ENCODE measurements at places on chromosomes 6 and 20.
A peak's percentile ranks its signal among the peaks of the same experiment; 100 is the strongest.

GRCh38 chr6:157449610-157450009 is 68.6 kb downstream of the ZDHHC14 start:
- no peak for DNase-seq

DNA sequence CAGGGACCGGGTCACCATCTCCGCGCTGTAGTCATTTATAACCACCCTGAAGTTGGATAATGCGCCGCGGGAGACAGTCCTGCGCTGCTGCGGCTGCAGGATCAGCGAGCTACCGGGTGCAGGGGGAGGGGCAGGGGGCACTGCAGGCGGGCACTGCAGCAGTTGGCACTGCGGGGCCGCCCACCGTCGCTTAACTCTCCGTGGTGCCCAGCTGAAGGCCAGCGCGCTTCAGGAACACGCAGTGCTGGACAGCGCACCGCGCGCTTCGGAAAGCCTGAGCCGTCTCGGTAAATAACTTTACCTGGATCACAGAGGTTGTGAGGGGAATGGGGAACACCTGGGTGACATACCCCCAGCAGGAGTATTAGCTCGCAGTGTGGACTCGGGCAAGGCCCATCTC is 12.4 kb upstream of the LRFN2 start:
- DNase-seq: no peak

DNA sequence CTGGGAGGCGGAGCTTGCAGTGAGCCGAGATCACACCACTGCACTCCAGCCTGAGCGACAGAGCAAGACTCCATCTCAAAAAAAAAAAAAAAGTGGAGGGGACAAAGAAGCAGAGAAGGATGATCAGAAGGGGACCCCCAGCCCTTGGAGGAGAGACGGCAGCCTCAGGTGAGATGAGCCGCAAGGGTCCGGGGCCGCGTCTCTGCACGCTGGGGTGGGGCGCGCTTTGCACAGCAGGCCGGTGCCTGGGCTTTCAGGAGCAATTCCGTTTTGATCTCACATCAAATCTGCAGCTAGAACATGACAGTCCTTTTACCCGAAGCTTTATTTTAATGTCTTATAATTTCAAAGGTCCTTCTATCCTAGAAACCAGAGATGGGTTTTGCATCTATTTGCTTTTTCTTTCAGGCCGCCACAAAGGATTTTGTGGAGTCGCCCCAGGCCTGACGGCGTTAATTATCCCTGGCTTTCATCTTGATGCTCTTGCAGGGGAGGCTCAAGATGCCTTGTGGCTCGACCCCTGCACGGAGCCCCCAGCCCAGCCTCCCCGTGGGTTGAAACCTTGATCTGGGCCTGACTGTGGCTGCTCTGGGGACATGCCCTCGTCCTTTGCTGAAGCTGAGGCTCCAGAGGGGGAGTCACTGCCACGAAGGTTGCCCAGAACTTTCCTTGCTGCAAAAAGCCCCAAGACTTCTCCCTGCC is 17.3 kb downstream of the HRH3 start:
- DNase-seq: no peak

DNA sequence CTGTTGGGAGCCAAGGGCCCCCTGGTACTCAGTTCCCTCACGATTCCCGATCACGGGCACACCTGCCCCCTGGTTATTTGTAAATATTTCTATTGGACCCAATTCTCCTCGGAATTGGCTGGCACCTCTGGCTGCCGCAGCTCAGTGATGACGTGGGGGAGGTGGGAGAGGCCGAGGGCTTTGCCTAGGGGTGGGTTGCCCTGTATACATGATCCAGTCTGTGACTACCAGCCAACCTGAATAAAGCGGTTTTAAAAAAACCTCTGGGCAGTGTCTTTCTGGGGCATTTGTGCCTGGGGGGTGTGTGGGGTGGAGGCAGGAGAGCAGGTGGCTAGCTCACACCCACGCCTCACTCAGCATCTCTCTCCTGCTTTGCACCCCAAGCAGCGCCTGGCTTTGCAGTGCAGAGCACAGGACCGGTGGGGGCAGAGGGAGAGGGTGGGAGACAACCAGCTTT is 42.2 kb downstream of the VSTM2L start:
- DNase-seq: no peak

GRCh38 chr6:3320238-3320811 is 61.6 kb downstream of the PSMG4 start:
- DNase-seq: no peak

- DNase-seq: no peak
Measured at GRCh38 chr20:37903317-37904007, 535 bp downstream of the VSTM2L start.

DNA sequence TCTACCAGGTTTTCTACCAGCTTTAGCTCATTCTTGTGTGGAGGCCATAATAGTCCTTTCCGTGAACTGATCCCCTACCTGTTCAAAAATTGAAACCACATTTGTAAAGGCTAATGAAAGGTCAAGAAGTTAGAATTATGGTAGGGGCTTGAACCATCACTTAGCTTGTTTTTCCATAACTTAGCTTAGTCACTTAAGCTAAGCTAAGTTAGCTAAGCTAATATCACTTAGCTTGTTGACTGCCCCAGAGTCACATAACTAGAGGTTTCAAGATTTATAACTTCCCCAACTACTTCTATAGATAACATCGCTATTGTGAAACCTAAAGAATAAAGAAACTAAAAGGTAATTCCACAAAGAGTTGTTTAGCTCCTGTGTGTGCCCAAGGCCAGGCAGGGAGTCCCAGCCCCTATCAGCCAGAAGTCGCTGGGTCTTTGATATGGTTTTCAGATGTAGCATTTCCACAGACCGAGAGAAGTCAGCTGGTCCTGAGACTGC is 131.8 kb downstream of the VEGFA start:
- no peak for DNase-seq

- DNase-seq: no peak
Measured at GRCh38 chr6:21201637-21202350, 391.8 kb upstream of the SOX4 start.

DNA sequence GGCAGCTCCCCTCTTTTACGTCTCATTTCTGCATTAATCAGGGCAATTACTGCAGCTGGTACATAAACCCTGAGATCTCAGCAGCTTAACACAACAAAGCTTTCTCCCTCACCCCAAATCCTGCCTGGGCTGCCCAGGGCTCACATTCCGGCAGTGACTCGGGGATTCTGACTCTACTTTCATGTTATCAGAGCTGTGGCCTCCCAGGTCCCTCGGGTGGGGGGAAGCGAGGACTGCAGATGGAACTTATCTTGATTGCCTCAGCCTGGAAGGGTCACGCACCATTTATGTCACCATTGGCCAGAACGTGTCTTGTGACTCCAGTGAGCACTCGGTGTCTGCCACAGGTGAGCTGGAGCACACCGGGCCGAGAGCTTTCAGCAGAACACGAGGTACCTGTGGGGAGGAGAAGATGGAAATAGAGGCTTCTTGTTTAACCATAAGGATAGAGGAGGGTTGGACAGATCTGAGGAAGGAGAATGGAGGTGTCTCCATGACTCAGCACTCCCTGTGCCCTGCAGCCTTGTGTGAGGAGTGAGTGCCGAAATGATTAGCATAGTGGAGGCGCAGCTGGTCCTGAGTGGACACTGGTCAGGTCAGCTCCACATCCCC is 88.5 kb upstream of the EXOC2 start:
- no peak for DNase-seq

GRCh38 chr6:63615590-63615989 is 20.0 kb upstream of the PHF3 start:
- no peak for DNase-seq

GRCh38 chr6:21836772-21837425 is 243.3 kb downstream of the SOX4 start:
- DNase-seq: no peak

DNA sequence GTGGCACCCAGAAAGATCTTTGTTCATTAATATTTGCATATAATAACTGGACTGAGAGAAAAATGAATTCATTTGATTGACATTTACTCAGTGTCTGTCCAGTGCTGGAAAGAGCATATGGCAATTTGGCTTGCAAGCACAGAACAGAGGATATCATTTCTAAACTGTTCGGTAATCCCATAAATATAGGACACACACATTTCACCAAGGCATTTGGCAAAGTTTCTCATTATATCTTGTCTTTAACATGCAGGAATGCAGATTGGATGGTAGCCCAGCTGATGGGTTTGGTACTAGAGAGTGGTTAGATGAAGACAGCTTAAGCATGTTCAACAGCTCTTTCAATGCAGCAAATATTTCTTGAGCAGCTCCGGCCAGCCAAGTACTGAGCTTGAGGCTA is 259.2 kb downstream of the PRKN start:
- DNase-seq: no peak

- no peak for DNase-seq
Measured at GRCh38 chr6:92362404-92362803, 1057.0 kb downstream of the EPHA7 start.

DNA sequence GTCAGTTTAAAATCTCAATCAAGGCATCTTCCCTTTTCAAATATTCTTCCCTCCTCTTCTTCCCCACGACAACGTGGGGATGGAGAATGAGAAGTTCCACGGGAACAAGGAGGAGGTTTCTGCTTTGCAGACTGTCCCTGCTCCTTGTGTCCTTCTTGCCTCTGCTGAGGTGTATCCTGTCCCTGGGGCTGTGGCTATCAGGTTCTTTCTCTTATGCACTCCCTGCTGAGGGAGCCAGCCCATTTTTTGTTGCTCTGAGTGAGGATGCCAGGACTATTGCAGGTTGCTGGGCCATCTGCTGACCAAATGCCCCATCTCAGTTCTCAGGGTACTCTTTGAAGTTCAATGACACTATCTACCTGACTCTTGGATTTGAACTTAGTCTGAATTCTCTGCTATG is 533.6 kb downstream of the RNF144B start:
- DNase-seq: no peak

GRCh38 chr6:15876406-15876805 is 213.6 kb upstream of the DTNBP1 start:
- DNase-seq: peak; percentile 66

DNA sequence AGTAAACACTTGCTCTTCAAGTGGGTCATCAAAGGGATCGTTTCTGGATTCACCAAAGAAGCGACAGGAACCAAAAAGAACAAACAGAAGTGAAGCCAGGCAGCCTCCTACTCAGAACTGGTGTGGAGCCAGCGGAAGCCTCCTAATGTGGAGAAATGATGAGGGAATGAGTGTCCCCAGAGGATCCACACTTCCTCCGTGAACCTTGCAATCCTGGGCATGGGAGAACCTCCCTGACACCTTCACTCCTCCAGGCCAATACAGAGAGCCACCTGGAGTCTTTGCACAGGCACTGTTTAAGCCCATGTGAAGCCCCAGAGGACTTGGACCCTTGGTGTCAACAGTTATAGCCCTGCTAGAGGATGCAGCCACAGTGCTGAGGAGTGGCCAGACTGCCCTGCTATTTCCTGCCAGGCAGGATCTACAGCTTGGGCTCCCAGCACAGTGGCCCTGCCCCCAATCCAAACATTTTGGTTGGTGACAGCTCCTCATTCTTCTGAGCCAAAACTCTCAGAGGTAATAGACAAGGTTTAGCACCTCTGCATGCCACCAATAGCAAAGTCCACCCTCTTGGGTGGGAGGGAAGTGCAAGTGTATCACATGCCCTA is 23.2 kb upstream of the SERINC1 start:
- no peak for DNase-seq

DNA sequence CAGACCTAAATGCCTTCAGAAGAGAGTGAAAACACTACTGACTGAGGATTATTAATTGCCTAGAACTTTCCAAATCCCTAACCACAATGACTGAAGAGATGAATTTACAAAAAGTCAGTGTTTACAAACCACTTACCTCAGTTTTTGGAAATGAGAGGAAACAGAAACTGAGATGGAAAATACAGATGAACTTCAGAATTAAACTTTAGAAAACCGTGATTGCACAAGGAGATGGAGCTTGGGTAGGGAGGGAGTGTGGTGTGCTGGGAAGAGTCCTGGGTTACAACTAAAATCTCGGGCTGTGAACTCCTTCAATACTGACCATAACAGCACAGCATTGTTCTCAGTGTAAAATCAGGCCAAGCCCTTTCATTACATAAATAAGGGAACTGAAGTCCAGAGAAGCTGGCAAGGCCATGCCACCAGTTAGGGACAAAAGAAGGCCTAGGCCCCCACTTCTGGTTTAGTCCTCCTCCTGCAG is 4.0 kb downstream of the ELMO2 start:
- peak; percentile 28 for DNase-seq

GRCh38 chr6:12001004-12001705 is 11.0 kb upstream of the HIVEP1 start:
- DNase-seq: no peak

DNA sequence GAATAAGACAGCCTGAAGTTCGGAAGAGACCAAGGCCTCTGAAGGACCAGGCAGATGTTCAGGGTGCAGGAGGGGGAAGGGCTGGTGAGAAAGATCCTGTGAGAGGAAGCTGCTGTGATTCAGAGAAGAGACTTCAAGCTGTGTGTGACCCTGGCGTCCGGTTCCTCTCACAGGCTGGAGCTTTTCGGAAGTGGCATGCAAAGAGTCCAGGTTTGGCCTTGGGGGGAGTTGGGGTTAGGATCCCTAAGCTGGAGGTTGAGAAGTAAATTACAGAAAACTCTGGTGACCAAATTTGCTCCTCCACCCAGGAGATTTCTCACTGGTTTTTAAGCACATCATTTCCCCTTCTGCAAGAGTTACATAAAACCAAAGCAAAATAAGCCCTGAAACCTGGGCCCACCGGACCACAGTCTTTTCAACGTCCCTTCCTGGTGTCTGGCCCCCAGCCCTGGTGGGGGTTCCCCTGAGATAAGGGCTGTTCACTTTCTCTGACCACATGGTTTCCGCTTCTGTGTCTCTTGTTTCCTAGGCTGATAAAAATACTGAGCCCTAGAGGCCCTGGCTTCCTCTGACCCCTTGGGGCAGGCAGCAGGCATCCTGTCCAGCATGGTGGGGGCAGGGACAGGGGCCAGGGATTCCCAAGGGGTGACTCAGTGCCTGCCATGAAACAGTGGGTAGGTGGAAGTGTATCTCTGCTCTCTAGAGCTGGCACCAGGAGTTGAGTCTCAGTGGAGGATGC is 12.0 kb upstream of the LTA start:
- DNase-seq: peak; percentile 85

GRCh38 chr6:39853604-39854003 is 61.4 kb downstream of the DAAM2 start:
- DNase-seq: no peak

GRCh38 chr20:48153523-48153922 is 368.2 kb upstream of the SULF2 start:
- no peak for DNase-seq

DNA sequence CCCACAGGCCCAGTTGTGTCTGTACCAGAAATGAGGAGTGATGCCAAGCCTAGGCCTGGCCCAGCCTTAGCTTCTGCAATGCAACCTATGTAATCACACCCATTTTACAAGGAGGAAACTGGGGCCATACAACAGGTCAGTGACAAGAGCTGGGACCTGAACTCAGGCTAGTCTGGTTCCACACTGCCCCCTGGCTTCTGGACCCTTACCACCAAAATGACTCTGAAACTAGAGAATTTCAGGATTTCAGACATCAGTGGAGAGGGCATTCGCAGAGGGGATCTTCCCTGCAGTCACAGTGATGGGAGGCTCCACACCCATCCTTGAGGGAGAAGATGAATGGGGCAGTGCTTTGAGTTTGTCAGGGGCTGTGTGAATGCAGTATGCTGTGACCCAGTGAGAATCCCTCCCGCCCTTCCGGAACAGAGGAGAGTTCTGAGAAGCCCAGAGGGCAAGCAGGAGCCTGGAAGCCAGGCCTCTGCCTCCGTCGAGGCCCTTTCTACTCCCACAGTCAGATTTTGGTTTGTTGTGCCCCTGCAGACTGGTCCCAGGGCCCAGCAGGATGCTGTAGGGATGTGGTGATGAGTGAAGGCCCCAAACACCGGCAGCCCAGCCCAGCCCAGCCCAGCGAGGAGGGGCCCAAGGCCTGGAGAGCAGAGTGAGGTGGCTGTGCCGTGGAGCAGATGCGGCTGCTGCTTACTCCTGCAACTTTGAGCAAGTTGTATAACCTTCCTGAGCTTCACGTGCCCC is 48.1 kb upstream of the MYL9 start:
- DNase-seq: peak; percentile 38

Data from suppressor macrophage (primary cell).